ENCODE measurements at places on chromosomes 12 and 14. TPM values are rescaled to one million over a fixed set of nuclear protein-coding genes. Genes with fewer than 3 reads are reported as not detected.

- DNase-seq: no peak
Observed at GRCh38 chr12:6198556-6198955, 1.6 kb upstream of the CD9 start.

DNA sequence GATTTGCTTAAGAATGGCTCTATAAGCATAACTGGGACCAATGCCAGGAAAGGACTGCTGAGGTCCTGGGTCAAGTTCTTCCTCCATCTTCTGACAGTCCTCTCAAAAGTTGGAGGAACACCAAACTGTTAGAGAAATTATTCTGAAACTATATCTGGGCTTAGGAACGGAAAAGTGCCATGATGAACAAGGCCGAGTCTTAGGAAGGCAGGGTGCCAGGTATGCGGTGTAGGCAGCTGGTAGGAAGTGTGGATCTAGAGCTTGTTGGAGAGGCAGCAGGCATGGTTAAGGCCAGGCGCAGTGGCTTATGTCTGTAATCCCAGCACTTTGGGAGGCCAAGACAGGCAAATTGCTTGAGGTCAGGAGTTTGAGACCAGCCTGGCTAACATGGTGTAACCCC is 7.7 kb downstream of the GNPTAB start:
- DNase-seq: no peak

DNA sequence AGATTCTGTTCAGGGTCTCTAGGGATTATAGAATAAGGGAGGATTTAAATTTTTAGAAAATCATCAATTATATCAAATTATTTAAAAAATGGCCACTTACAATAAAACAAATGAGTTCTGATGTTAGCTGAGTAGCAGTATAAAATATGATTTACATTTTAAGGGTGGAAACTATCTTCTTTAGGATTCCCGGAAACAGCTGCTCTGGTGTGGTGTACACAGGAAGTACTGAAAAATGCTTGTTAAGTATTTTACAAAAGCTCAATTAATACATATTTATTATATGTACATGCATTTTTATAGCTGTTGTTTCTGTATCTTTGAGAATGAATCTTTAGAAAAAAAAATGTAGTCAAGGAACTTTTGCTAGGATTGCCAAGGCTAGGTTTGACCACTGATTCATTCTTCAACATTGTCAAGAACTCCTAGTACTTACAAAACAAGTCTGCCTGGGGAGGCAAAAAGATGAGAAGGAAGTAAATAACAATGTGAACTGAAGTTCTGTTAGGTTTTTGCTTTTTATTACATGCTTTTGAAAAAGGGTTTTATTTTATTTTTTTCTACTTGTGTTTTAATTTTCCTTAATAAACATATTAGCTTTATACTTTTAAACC is 48.0 kb downstream of the ARF6 start:
- no peak for DNase-seq

- no peak for DNase-seq
Observed at GRCh38 chr12:111063295-111064026, 143.1 kb upstream of the MYL2 start.

- DNase-seq: no peak
Observed at GRCh38 chr14:80946797-80947196, 5.3 kb upstream of the CEP128 start.

GRCh38 chr12:86929962-86930361 is 673.8 kb upstream of the MGAT4C start:
- DNase-seq: no peak

DNA sequence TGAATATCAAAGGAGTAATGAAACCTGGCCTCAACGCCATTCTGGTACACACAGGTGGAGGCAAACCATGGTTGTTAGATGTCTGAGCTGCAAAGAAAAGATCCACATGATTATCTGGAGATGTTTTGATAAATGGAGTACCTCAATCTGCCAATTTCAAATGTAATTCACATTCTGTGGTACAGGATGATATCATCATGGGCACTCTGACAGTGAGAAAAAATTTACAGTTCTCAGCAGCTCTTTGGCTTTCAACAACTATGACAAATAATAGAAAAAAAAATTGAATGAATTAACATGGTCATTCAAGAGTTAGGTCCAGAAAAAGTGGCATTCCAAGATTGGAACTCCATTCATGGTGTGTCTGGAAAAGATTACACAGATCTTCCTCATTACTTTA is 17.3 kb downstream of the TMED8 start:
- no peak for DNase-seq

DNA sequence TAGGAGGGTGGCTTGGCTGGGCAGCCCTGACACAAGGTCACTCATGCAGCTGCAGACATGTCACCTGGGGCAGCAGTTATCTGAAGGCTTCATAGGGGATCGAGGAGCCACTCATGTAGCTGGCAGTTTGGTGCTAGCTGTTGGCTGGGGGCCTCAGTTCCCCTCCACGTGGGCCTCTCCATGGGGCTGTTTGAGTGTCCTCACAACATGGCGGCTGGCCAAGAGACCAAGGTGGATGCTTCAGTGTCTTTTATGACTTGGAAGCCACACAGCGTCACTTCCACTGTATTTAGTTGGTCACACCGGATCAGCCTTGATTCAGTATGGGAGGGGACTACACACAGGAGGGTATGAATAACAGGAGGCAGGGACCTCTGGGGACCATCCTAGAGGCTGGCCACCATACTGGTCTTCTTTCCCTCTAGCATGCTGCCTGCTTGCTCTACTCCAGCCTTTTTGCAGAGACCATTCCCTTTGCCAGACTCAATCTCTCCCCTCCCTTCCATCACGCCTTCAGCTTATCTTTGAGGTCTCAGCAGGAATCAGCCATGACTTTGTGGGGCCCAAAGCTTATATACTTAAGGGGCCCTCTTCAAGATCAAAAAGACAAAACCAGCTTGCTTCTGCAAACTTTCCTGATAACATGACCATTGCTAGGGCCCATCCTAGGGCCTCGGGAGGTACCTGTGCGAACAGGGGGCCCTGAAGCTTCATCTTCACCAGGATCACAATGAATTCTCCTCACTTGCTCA is 53.4 kb downstream of the RPH3A start:
- DNase-seq: no peak

DNA sequence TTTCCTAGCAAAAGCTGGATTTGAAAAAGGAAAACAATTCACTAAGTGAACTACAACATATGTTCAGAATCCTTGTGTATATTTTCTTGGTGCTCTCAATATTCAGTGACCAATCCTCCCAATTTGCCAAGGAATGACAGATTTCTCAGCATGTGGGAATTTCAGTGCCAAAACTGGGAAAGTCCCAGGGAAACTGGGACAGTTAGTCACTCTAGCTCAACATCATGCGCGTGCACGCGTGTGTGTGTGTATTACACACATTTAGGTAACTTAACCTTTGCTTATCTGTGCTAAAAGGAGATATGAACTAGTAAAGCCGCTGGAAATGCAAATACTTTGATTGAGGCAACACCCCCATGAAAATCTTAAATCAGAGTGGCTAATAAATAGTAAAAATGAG is 26.1 kb upstream of the SLC6A13 start:
- DNase-seq: no peak

- no peak for DNase-seq
Observed at GRCh38 chr14:58354808-58355207, 40.9 kb upstream of the TOMM20L start.

GRCh38 chr12:57129321-57129842 is 1.1 kb downstream of the LRP1 start:
- no peak for DNase-seq

GRCh38 chr14:22903742-22904087 is 15.2 kb downstream of the RBM23 start:
- no peak for DNase-seq

GRCh38 chr12:29148911-29149690 is at the start of gene FAR2:
TSS of gene FAR2 (plus strand) at chr12:29149278. CDS start at chr12:29270450, 121,172 bp downstream.
- DNase-seq: peak; percentile 61

DNA sequence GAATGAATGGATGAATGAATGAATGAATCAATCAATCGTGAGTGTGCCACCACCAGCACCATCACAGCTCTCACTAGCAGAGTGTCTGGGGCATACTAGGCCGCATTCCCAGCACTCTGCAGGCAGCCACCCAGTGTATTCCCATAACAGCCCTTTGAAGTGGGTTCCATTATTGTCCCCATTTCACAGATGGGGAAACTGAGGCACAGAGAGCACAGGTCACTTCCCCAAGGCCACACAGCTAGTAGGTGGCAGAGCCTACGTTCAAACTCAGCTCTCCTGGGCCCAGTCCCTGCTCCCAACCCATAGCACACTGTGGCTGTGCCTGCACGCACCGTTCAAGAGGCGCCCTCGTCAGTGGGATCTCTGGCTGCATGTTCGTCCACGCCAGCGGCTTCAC is 88.1 kb downstream of the RFLNA start:
- no peak for DNase-seq

DNA sequence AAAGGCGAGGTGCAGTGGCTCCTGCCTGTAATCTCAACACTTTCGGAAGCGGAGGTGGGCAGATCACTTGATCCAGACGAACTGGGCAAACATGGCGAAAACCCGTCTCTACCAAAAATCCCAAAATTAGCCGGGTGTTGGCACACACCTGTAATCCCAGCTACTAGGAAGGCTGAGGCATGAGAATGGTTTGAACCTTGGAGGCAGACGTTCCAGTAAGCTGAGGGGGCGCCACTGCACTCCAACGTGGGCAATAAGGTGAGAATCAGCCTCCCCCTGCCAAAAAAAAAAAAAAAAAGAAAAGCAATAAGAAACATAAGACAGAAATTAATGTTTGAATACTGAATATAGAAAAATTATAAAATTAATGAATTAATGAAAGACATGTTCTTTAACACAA is 928.7 kb downstream of the LRFN5 start:
- no peak for DNase-seq

GRCh38 chr12:70733385-70733784 is 96.2 kb upstream of the PTPRB start:
- DNase-seq: peak; percentile 58

GRCh38 chr12:79420146-79420618 is 270.6 kb downstream of the PAWR start:
- no peak for DNase-seq

DNA sequence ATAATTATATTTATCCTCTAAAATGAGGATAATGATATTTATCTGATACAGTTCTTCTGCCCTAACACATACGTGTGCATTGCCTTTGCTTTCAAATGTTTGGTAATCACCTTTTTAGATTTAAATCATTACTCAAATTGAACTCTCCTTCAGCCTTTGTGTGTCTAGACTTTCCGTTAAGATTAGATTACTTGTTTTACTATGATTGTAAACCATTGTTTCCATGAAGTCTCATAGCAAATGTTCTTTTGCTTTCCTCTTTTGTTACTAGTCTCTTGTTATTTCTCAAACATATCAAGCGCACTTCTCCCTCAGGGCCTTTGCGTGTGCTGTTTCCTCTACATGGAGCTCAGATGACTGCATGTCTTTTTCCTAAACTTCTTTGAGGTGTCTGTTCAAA is 63.7 kb downstream of the ETV6 start:
- DNase-seq: no peak

GRCh38 chr12:121461048-121461447 is 61.1 kb downstream of the RNF34 start:
- no peak for DNase-seq

DNA sequence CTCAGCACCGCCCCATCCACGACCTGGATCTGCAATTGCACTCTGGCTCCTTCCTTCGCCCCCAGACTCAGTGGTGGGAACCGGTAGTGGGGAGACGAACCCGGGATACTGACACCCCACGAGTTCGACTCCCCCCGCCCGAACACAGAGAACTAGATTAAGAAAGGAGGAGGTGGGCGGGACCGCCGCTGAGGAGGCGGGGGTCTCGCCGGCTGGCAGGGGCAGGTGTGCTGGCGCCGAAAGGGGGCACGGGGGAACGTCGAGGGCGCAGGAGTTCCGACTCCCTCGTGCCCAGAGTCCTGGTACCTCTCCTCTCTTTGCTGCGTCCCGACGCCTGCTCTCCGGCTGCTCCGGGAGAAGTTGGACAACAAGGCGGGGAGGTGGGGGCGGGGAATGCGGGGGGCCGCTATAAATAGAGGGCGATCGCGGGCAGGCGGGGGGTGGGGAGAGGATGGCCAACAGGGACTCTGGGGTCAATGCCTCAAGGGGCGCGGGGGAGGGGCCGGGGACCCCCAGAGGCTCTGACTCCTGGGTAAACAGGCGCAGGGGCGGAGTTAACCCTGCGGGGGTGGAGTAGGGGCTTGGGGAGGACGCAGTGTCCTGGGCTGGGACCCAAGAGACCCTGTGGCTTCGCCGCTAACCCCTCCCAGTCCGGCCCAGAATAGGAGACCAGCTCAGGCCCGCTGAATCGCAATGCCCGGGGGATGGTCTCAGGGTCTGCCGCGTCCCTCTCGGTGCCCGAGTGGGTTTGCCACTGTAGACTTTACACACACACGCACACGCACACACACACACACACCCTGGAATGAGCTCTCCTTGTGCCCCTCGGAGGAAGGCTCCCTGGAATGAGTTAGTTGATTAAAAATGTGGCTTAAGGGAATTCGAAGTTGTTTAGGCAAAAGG is 761 bp upstream of the NDRG2 start:
- peak; percentile 80 for DNase-seq

DNA sequence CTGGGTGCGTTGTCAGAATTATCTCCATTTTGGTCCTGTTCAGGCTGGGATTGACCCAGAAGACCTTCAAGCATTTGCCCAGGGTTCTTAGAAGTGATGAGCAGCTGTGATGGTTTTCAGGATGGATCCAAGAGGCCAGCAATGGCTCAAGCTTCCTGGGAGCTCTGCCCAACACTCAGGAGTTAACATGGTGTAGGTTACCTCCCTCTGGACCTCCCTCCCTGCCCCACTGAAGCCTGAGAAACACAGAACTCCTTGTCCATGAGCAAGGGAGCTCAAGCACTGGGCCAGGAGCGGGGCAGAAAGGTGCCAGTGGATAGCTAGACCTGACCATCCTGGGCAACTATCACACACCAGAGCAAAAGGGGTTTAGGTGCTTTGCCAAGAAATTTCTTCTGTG is 148.4 kb upstream of the FKBP4 start:
- DNase-seq: no peak

DNA sequence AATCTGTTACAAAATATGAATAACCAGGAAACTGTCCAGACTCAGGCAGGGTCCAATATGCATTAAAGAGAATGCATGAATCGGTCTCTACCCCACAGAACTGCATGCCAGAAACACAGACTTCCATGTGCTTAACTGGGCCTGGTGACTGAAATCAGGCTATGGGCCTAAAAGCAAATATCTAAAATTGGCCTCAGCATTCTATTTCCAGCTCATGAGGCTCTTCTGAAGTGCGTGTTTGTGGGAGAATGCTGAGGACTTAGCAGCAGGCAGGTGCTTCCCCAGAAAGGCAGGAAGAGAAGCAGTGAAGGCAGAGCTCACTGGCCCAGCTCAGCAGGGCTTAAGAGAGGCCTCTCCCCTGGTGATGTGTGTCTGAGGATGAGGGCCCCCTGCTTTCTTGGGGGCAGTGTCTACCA is 48.5 kb downstream of the ADGRD1 start:
- DNase-seq: no peak

The ANO4 gene
- 88.9 TPM for total RNA-seq

The PTPRB gene
- total RNA-seq: 4.5 TPM

The FOXA1 gene
- not detected for total RNA-seq

The UNG gene
- 28.5 TPM for total RNA-seq

The MYF6 gene
- 1.6 TPM for total RNA-seq

The TMEM119 gene
- total RNA-seq: 0.82 TPM

The LAG3 gene
- under 0.01 TPM for total RNA-seq

The PTCSC3 gene
- total RNA-seq: not detected

The DPF3 gene
- total RNA-seq: 5.7 TPM

The CCT2 gene
- 297 TPM for total RNA-seq

The RBM25 gene
- 51.0 TPM for total RNA-seq

The ART4 gene
- not detected for total RNA-seq

The CELA1 gene
- total RNA-seq: not detected

Data from frontal cortex (tissue), 4 donors.